ENCODE measurements at places on chromosomes 1 and 21.

- no peak for DNase-seq
Measured at GRCh38 chr1:189141056-189141455, 1336.6 kb downstream of the BRINP3 start.

DNA sequence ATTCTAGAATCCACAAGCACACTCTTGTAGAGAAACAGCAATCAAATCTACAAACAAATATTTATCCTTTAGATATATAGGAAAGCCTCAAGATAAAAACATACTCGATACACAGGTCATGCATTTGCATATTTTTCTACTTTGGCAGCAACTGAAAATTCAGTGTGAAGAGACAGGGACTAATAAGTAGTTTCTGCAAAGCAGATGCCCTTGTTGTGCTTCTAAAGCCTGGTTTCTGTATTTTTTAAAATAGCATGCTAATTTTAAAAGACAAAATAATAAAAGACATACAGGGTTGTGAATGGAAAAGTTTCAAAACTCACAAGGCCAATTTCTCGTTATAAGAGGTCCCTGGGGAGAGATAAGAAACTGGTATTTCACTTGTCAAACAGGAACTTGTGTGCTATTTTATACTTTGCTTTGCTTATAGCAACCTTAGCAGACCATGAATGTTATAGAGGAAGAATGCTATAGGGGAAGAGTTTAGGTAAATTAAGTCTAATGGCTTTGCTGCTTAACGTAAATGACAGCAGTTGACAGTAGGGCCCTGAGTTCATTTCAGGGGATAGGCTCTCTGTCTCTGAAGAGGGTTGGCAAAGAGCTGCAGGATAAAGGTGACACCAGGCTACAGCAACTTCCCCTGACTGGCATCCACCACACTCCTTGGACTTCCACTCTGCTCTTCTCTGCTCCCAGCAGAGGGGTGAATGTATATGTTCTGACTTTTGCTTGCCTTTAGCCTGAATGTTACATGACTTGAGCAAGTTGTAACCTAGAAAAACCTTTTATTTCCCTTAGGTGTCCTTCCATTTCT is 9.4 kb upstream of the RGS13 start:
- DNase-seq = no peak

- DNase-seq = no peak
Measured at GRCh38 chr1:77089756-77090155, 129.5 kb downstream of the PIGK start.

GRCh38 chr1:224054611-224055010 is 59.3 kb upstream of the FBXO28 start:
- no peak for DNase-seq

- DNase-seq = no peak
Measured at GRCh38 chr21:41031701-41032220, 136.2 kb upstream of the BACE2 start.

GRCh38 chr1:117919376-117919775 is 10.0 kb downstream of the GDAP2 start:
- DNase-seq = no peak

- peak; percentile 65 for DNase-seq
Measured at GRCh38 chr1:25774921-25775771, 24.8 kb upstream of the SELENON start.

GRCh38 chr1:6988796-6989195 is 203.5 kb downstream of the CAMTA1 start:
- no peak for DNase-seq

DNA sequence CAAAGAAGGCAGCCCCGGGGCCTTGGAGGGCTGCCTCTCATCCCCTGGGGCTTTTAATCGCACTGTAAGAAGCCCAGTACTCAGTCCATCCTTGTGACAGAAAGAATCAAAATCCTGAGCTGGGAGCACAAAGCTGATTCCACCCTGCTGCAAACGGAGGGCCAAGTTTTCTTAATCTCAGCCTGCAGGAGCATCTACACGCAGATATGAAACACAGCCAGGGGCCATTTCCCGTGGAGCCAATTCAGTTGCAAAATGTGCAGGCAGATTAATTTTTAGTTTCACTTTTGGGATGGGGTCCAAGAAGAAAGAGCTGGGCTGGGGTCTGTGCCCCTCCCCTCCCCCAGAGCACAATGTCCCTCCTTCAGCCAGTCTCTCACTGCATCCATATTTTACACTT is 4.4 kb downstream of the LYPD8 start:
- no peak for DNase-seq

- no peak for DNase-seq
Measured at GRCh38 chr1:230226007-230226800, 159.2 kb downstream of the GALNT2 start.

GRCh38 chr21:15964236-15964855 is 234.6 kb downstream of the USP25 start:
- DNase-seq = no peak

DNA sequence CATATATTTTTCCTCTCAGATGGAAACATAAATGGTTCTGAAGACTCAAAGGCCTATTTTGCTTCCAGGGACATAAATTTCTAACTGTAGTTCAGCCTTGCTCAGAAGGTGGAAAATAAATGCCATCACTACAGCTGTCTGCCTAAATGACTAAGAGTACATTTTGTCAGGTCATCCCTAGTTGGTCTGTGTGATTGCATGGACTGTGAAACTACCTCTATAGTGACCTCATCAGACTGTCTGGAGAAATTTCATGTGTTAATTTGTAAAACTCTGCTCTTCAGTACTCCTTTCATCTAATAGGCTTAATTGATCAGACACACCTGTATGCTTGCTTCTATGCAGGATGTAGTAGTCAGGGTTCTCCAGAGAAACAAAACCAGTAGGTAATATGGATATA is 886.9 kb downstream of the AMY1C start:
- no peak for DNase-seq

DNA sequence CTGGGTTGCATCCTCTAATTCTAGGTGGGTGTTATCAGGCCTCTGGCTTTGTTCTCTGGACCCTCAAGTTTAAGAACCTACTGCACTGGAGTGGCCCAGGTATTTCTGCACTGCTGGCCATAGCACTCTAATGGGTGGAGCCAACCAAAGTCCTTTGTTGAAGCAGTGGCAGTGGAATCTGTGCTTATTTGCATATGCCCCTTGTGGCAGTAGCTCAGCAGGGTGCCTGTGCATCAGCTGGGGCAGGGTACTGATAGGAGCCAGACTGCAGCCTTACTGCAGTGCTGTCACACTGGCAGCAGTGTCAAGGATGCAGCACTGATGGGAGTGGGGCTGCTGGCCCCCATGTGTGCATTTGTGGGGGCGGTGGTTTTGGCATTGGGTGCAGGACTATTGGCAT is 660.6 kb downstream of the LRRIQ3 start:
- DNase-seq = no peak

DNA sequence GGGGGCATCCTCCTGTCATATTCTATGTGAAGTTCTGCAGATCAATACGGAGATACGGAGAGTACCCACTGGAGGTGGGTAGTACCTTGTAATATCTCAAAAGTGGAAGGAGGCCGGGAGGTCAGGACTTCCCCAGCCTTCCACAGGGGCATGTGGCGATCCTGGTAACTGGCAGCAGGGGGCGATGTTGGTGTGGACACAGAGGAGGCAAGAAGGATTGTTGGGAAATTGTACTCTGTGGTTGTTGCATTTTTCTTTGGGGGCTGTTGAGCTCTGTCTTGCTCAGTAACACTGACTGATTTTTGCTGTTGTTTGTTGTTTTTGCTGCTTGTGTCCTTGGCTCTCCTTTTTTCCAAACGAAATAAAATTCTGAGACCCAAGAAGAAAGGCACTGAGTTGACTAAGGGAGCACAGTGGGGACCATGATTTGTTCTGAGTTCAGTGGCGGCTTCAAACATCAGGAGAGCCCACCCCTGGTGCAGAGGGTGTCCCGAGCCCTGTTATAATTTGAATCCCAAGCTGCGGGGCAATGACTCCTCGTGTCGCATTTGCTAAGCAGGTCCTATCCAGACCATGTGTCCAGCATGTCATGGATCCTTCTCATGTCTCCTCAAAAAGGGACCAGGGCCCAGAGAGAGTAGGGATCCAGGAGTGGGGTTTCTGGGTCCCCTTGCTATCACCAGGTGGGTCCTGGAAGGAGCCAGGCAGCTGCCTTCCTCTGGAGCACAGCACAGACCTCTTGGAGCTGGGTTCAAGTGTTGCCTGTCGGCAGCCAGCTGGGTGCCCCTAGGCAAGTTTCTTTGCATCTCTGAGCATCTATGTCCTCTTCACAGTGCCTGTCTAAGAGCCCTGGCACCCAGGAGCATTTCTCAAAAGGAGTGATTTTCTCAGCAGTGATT is 22.8 kb downstream of the LHX4 start:
- DNase-seq = peak; percentile 70

GRCh38 chr1:2413495-2414296 is 1.3 kb upstream of the PEX10 start:
- no peak for DNase-seq

DNA sequence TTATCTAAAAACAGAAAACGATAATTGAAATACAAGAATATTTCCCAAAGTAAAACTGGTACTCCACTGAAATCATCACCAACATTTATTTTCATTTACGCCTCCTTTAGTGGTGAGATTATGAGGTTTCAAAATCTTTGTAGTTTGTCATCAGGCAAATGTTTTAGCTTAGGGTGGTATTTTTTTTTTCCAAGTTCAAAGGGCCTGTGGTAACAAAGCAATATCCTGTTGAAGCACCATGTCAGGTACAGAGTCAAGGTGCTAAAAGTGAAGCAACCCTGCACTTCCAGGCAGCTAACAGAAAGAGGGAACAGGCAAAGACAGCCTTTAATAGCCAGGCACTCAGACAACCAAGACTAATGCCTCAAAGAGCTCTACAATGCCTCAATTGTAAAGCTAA is 89.2 kb downstream of the JAK1 start:
- DNase-seq = no peak

- DNase-seq = no peak
Measured at GRCh38 chr1:205913451-205914154, 29.7 kb downstream of the SLC26A9 start.

GRCh38 chr1:63624911-63625310 is 31.7 kb downstream of the PGM1 start:
- no peak for DNase-seq

- DNase-seq = no peak
Measured at GRCh38 chr1:93811326-93812065, 67.5 kb downstream of the DNTTIP2 start.

DNA sequence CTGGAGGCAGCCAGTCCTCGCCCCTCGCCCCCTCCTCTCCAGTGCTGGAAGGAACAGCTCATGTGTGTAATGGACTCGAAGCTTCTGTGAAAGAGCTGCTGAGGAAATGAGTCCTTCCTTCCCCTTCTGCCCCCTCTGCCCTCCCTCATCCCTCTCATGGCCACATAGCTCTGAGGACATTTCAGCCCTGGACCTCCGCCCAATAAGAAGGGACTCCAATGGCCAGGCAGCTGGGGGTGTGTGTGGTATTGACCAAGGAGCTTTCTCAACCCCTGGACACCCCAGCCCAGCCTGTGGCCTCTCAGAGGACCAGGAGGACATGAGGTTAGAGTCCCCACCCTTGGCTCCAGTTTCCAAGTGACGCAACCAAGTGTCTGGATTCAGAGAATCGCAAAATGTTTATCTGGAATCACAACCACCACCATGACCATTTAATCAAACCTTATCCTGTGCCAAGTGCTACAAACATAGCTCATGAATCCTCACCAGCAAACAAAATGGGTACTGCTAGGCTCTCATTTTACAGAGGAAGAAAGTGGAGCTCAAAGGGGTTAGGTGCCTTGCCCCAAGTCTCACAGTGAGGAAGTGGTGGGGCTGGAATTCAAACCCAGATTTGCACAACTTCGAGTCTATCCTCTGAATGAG is 47.8 kb upstream of the ECE1 start:
- DNase-seq = no peak

GRCh38 chr1:171790318-171790717 is 8.9 kb downstream of the METTL13 start:
- no peak for DNase-seq

GRCh38 chr1:173023343-173023742 is 27.4 kb downstream of the TNFSF18 start:
- DNase-seq = no peak

GRCh38 chr1:42739753-42740700 is at the start of gene CLDN19:
TSS of gene CLDN19 (minus strand) at chr1:42740236. CDS start at chr1:42740063, 173 bp downstream.
- no peak for DNase-seq

DNA sequence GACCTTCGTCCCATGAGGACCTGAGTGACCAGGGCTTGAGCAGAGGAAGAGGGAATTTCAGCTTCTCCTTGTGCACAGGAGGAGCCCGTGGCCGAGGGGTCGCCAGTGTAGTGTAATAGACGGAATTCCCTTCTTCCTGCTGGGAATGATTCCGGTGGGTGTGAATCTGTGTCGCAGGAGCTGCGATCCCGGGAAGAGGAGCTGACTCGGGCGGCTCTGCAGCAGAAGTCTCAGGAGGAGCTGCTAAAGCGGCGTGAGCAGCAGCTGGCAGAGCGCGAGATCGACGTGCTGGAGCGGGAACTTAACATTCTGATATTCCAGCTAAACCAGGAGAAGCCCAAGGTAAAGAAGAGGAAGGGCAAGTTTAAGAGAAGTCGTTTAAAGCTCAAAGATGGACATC is 34.4 kb downstream of the MAP3K21 start:
- no peak for DNase-seq

- no peak for DNase-seq
Measured at GRCh38 chr1:227070638-227071285, 130.7 kb downstream of the COQ8A start.

DNA sequence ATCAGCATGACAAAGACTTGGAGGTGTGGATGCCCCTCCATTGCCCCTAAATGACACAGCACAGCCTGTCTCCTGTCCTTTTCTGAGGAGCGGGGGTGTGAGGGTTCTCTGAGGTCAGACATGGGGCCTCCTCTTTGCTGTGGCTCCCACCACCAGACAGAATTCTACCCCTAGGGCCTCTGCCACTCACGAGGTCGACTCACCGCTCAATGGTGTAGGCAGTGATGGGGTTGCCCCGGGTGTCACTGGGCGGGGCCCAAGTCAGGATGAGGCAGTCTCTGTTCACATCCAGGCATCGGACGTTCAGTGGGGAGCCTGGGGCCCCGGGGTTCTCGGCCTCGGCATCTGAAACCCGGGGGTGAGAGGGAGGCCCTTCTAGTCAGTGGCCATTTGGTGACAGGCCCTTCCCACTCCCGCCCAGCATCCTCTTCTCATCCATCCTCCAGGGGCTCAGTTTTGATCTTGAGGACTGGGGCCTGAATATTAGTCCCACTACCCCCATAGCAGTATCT is 19.9 kb downstream of the MYOM3 start:
- DNase-seq = no peak

DNA sequence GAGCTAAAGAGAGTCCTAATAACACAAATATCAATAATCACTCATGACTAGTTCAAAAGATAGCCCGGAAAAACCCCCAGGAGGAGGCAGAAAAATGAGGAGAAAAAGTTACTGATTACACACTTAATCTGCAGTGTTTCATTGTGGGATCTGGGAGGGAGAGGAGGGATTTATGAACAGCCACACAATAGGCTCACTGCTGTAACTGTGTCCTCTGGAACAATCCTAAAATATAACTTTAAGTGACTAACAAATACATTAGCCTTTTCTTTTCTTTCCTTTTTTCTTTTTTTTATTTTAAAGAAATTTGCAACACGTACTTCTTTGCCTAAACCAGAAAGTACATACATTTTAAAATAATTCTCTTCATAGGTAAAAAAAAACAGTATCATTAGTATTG is 106.3 kb upstream of the LBR start:
- no peak for DNase-seq
